ENCODE measurements at places on chromosomes 5 and 9.

GRCh38 chr9:95667789-95668188 is 151.0 kb upstream of the PTCH1 start:
- no peak for DNase-seq

- no peak for DNase-seq
These were observed 10.7 kb downstream of the LYSMD3 start for GRCh38 chr5:90518661-90519060.

GRCh38 chr5:172714491-172715420 is 56.2 kb downstream of the DUSP1 start:
- DNase-seq: no peak

GRCh38 chr9:92971121-92971520 is 23.8 kb downstream of the FGD3 start:
- DNase-seq: no peak

DNA sequence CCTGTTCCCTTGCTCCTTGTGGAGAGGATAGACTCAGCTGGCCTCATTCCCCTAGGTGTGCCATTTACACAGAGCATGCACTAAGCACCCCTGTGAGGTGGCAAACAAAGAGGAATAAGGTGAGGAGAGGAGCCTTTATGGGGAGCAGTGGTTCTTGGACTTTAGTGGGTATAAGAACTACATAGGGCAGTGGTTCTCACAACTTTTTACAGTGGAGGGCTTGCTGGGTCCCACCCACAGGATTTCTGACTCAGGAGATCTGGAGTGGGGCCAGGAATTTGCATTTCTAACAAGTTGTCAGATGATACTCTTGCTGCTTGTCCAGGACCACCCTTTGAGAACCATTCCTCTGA is 42.0 kb downstream of the CSF1R start:
- DNase-seq: no peak
